ENCODE measurements at places on chromosomes 2 and 18.
A peak's percentile ranks its signal among the peaks of the same experiment; 100 is the strongest.

GRCh38 chr2:20629181-20629580 lies 21.7 kb downstream of the HS1BP3 start:
- H3K36me3 ChIP-seq: no peaks in the 10 kb centered on the region
- H3K27me3 ChIP-seq: no peaks in the 10 kb centered on the region
- H3K4me1 ChIP-seq: no peaks in the 10 kb centered on the region

GRCh38 chr2:16722677-16723076 lies 57.0 kb upstream of the CYRIA start:
- no peaks in the 10 kb centered on the region for H3K36me3 ChIP-seq
- H3K4me1 ChIP-seq: peaks cover 12% of the 10 kb centered on the region
- no peak overlapping the region for H3K27ac ChIP-seq
- H3K4me3 ChIP-seq: no peak overlapping the region

- H3K36me3 ChIP-seq: no peaks in the 10 kb centered on the region
- no peak for DNase-seq
- H3K4me3 ChIP-seq: no peak overlapping the region
- H3K27ac ChIP-seq: no peak overlapping the region
Observed at GRCh38 chr2:62334009-62334408, 138.1 kb downstream of the B3GNT2 start.

DNA sequence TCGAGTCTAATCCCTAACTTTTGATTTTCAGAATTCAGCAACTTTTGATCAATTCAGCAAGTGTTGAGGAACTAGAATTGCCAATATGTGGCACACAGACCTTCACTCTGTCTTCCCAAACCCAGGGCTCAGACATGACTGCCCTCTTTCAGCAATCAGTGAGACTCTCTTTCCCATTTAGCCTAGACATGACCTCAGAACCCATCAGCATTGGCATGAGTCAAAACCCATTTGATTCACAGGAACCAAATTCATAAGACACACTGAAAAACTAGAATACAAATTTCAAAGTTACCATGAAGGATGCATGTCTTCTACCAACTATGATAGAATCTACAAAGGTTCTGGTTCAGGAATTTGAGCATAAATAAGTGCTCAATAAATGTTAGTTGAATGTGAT lies 113.6 kb upstream of the MAP3K20 start:
- no peak overlapping the region for H3K27ac ChIP-seq
- H3K36me3 ChIP-seq: no peaks in the 10 kb centered on the region
- H3K4me3 ChIP-seq: no peak overlapping the region
- DNase-seq: no peak
- no peaks in the 10 kb centered on the region for H3K27me3 ChIP-seq

DNA sequence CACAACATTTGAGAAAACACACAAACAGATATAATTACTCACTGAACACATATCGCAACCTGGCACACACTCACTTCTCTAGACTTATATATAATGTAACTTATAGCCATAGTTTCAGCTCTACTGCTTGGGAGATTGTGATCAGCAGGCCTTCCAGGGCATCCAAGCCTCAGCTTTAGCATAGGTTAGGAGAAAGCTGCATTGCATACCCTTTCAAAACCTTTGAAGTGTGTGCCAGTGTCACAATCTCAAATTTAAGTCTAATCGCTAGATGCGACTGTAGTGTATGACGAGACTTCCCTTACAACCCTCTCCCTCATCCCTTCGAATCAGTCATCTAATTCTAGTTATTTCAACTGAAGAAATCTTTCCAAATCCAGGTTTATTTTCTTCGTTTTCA lies 30.9 kb downstream of the SLC66A3 start:
- no peak overlapping the region for H3K4me3 ChIP-seq
- H3K27ac ChIP-seq: no peak overlapping the region
- peaks cover 6% of the 10 kb centered on the region for H3K36me3 ChIP-seq
- no peak for DNase-seq

DNA sequence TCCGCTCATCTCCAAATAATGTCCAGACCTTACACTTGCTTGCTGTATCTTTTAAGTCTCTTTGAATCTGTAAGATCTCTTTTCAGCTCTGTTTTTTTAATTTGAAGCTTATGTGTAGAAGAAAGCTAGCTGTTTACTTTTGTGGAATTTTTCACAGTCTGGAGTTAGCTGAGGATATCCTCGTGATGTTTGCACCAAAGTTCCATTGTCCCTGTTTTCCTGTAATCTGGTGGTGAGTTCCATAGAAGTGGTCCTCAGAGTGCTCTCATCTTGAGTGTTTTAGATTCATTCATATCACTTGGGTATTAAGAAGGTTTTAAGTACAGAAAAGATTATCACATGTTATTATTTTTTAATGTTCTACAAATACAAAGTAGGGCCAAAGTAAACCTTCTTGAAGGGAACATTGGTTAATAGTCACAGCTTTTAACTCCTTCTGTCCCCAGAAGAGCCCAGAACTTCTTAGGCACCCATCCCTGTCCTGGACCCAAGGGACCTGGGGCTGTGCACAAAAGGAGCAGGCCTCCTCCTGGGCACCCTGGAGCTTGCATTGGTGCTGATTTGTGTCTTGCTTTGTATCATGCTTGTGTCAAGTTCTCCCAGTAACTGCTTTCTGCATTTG lies 15.0 kb downstream of the MLPH start:
- peaks cover 8% of the 10 kb centered on the region for H3K4me1 ChIP-seq
- H3K27me3 ChIP-seq: peaks cover 16% of the 10 kb centered on the region
- no peak for DNase-seq
- H3K36me3 ChIP-seq: no peaks in the 10 kb centered on the region
- no peak overlapping the region for H3K27ac ChIP-seq
- no peak overlapping the region for H3K4me3 ChIP-seq

DNA sequence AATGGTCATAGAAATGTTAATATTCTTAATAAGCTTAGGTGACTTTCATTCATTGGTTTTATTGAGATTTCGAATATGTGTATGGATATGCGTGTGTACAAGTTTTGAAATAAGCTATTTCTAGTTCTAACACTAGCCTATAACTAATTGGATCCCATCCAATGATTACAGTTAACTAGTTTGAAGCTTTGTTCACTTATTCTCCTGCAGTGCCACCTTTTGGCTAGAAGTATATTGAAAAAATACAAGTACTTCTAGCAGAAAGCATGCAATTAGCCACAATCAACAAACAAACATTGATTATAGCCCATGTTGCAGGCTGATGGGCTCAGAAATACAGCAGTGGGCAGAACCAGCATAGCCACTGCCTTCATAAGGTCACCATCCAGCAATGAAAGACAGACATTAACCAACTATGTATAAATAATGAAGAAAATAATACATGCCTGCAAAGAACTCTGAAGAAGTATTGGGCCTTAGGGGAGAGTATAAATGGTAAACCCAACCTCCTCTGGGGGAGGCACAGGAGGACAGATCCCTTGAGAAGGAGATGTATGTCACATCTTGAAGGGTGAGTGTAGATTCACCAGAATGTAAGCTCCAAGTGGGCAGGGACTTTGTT lies 5.1 kb upstream of the PIEZO2 start:
- H3K4me3 ChIP-seq: no peak overlapping the region
- H3K36me3 ChIP-seq: no peaks in the 10 kb centered on the region
- H3K27me3 ChIP-seq: peaks cover 22% of the 10 kb centered on the region
- DNase-seq: no peak
- H3K27ac ChIP-seq: no peak overlapping the region
- H3K4me1 ChIP-seq: no peaks in the 10 kb centered on the region

DNA sequence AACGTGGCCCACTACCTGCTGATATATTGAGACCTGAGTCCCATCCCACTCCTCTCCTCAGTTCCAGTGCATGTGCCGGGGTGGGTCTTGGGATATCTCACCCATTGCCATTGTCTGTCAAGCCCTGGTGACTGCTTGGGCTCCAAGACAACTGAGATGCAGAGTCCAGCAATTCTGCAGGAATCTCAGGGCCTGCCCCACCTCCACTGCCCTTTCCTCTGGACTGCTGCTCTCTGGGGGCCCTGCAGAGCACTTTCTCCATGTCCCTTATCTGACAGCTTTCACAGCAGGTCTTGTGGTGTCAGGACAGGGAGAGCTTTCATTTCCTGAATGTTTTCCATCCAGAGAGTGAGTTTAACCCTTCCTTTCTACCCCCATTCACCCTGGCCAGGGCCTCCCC lies 152.9 kb downstream of the ARL4C start:
- H3K4me1 ChIP-seq: peaks cover 28% of the 10 kb centered on the region
- no peaks in the 10 kb centered on the region for H3K27me3 ChIP-seq
- no peak overlapping the region for H3K27ac ChIP-seq
- no peak for DNase-seq
- H3K36me3 ChIP-seq: peaks cover 13% of the 10 kb centered on the region

- H3K27me3 ChIP-seq: peaks cover 81% of the 10 kb centered on the region
- H3K36me3 ChIP-seq: peaks cover 4% of the 10 kb centered on the region
- H3K4me1 ChIP-seq: peaks cover 45% of the 10 kb centered on the region
- no peak overlapping the region for H3K4me3 ChIP-seq
Observed at GRCh38 chr2:63051795-63052333, 1.2 kb downstream of the OTX1 start.

DNA sequence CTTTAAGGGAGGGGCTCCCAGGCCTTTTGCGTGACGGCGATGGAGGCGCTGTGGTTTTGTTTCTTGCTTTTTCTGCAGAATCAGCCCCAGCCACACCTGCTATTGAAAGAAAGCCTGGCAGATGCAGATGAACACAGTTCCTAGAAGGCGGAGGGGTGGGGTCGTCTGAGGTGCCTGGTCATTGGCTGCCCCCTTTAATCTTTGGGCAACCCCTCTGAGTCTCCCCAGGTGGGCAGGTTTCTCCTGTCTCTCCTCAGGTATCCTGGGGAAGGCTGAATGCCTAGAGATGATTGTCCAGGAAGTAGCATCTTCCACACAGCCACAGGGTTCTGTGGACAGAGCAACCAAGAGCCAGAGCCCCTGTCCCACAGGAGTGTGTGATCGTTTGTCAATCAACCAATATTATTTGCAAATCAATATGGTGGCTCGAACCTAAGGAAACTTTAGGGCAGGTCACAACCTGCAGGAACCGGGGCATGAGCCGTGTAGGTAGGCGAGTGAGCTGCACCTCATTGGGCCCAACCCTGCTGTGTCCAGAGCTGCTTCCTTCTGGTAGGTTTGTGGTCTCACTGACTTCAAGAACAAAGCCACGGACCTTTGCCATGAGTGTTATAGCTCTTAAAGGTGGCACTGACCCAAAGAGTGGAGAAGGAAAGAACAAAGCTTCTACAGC lies 104.3 kb downstream of the NDUFA10 start:
- DNase-seq: no peak
- no peak overlapping the region for H3K4me3 ChIP-seq
- H3K4me1 ChIP-seq: peaks cover 12% of the 10 kb centered on the region
- peaks cover 2% of the 10 kb centered on the region for H3K36me3 ChIP-seq

GRCh38 chr2:6932828-6933227 lies 15.6 kb downstream of the RNF144A start:
- H3K4me1 ChIP-seq: peaks cover 29% of the 10 kb centered on the region
- no peak for DNase-seq
- peaks cover 23% of the 10 kb centered on the region for H3K36me3 ChIP-seq
- H3K4me3 ChIP-seq: no peak overlapping the region

DNA sequence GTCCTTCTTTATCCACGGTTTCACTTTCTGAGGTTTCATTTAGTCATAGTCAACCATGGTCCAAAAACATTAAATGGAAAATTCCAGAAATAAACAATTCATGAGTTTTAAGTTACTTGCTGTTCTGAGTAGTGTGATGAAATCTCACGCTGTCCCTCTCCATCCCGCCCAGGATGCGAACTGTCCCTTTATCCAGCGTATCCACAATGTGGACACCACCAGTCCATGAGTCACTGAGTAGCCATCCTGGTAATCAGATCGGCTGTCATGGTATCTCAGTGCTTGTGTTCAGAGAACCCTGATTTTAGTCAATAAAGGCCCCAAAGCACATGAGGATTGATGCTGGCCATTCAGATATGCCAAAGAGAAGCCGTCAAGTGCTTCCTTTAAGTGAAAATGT lies 3.7 kb downstream of the SP140L start:
- H3K4me1 ChIP-seq: peaks cover 95% of the 10 kb centered on the region
- H3K36me3 ChIP-seq: peaks cover 61% of the 10 kb centered on the region
- no peak for DNase-seq
- peak overlapping the region; percentile 82 for H3K27ac ChIP-seq
- H3K4me3 ChIP-seq: peak overlapping the region; percentile 98
- H3K27me3 ChIP-seq: no peaks in the 10 kb centered on the region

DNA sequence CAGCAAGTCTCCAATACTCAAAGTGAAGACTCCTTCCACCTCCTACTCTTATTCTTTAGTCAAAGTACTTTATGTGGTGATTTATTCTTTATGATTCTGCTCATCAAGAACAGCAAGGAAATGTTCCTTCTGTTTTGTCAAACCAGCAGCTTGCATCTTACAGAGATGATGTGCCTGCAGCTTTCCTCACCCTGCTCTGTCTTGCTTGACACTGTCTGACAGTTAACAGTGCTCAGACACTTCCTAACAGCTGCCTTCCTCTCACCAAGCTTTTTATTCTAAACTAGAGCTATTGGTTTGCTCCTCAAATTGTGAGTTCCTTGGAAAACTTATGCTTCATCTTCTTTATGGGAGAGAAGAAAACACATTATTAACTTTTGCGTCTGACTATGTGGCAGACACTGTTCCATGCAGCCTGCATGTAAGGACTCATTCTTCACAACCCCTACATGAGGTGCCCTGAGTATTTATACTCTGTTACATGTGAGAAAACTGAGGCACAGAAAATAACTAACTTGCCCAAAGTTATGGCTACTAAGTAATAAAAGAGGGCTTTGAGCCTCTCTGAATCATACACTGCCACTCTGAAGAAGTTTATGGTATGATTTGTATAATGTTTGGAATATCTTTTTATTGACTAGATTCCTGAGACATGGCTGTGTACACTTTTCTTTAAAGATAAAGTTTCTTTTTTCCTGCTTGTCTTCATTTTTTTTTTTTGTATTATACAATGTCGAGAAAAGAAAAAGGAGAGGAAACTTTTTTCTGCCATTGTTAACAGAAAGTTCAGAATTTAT lies 723.3 kb upstream of the DDX18 start:
- H3K27me3 ChIP-seq: no peaks in the 10 kb centered on the region
- no peak overlapping the region for H3K4me3 ChIP-seq
- no peak overlapping the region for H3K27ac ChIP-seq

DNA sequence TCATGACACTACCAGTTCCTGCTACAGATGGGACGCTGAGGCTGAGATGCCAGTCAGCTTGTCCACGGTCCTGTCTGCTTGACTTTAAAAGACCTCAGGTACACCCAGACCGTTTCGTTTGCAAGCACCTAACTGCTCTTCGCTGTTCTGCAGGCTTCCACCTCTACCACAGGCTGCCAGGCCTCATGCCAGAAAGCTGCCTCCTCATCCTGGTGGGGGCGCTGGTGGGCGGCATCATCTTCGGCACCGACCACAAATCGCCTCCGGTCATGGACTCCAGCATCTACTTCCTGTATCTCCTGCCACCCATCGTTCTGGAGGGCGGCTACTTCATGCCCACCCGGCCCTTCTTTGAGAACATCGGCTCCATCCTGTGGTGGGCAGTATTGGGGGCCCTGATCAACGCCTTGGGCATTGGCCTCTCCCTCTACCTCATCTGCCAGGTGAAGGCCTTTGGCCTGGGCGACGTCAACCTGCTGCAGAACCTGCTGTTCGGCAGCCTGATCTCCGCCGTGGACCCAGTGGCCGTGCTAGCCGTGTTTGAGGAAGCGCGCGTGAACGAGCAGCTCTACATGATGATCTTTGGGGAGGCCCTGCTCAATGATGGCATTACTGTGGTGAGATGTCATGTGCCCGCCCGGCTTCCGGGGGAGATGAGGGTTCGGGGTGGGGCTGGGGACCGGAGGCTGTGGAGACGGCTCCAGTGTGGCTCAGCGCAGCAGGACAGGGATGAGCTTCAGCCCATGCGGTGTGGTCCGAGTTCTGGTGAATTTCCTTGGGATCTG lies 5.9 kb downstream of the SLC9A4 start:
- no peak overlapping the region for H3K27ac ChIP-seq
- no peaks in the 10 kb centered on the region for H3K36me3 ChIP-seq
- no peak for DNase-seq
- H3K4me1 ChIP-seq: no peaks in the 10 kb centered on the region

Measured in activated T-helper 1 cell treated with anti-CD3 and anti-CD28 coated beads, Interleukin-12 subunit alpha, Interleukin-12 subunit beta, Interleukin-2, Interleukin-4 antibody, amounts not matched to agents 30 ng/mL and 10 ng/mL and 1 ng/mL, durations not matched to agents 14 hours and 24 hours and 36 hours (primary cell).